ENCODE measurements at places on chromosomes 5 and 9. TPM values are rescaled to one million over a fixed set of nuclear protein-coding genes. Genes with fewer than 3 reads are reported as not detected.

The PCDHGB3 gene
- total RNA-seq = not detected

The CDO1 gene
- total RNA-seq = not detected

The IL4 gene
- total RNA-seq = not detected

The FGF10 gene
- not detected for total RNA-seq

The CAAP1 gene
- total RNA-seq = 13.4 TPM

The CCDC152 gene
- total RNA-seq = 1.6 TPM

The MARCOL gene
- not detected for total RNA-seq

The GPRIN1 gene
- 0.14 TPM for total RNA-seq

The AP3S1 gene
- 43.5 TPM for total RNA-seq

The CAMK4 gene
- total RNA-seq = 165 TPM

The TMEM232 gene
- total RNA-seq = 1.0 TPM

The SLC6A19 gene
- total RNA-seq = not detected

The NDUFS6 gene
- total RNA-seq = 16.5 TPM

The SUSD3 gene
- 22.7 TPM for total RNA-seq

The MYMK gene
- total RNA-seq = not detected

The SLC6A7 gene
- not detected for total RNA-seq

The HNRNPA0 gene
- total RNA-seq = 53.7 TPM

The TTC23L gene
- not detected for total RNA-seq

The PDCD1LG2 gene
- not detected for total RNA-seq

The TSSK1B gene
- total RNA-seq = not detected

The SEMA6A gene
- total RNA-seq = not detected

The OR1L8 gene
- total RNA-seq = not detected

The F2RL2 gene
- total RNA-seq = not detected

The TLE1 gene
- total RNA-seq = 14.3 TPM

The PAIP2 gene
- total RNA-seq = 179 TPM

The ZBTB34 gene
- total RNA-seq = 3.0 TPM

The LHX3 gene
- 0.17 TPM for total RNA-seq

The IFNA13 gene
- total RNA-seq = not detected

The LVRN gene
- total RNA-seq = not detected

The SLC34A3 gene
- total RNA-seq = not detected

The SEMA4D gene
- total RNA-seq = 305 TPM

The CTNNAL1 gene
- total RNA-seq = 4.8 TPM

The ABO gene
- total RNA-seq = not detected

The AQP7 gene
- total RNA-seq = not detected

The AGXT2 gene
- total RNA-seq = not detected
